ENCODE measurements at places on chromosomes 4 and X.

GRCh38 chr4:151012820-151013219, 2.3 kb downstream of the LRBA start:
- DNase-seq = peak; percentile 53

GRCh38 chrX:146754268-146754667, 55.3 kb upstream of the CXorf51B start:
- DNase-seq = no peak

DNA sequence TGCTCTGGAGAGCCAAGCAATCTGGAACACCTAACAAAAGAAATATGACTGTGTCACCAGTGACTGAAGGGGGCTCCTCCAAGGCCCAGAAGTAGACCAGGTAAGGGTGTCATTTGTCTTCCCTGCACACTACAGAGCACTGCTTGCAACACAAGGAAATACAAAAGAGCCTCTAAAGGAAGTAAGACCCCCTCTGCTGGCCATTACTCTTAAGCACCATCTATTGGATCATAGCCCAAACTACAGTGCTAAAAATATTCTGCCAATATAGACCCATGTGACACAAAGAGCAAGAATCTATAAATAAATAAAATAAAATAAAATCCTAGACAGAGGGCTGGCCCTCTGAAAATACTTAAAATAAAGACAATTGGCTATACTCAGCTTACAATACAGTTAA, 528.7 kb downstream of the TMA16 start:
- DNase-seq = no peak

GRCh38 chr4:22515145-22515887, 550 bp downstream of the ADGRA3 start:
- peak; percentile 91 for DNase-seq
